Transverse colon (tissue), 4 donors: ENCODE measurements at places on chromosomes 5 and 9. TPM values are rescaled to one million over a fixed set of nuclear protein-coding genes. Genes with fewer than 3 reads are reported as not detected.

Gene FAM163B
- total RNA-seq, result not detected

Gene CDHR2
- 87.6 TPM for total RNA-seq

Gene CLPTM1L
- total RNA-seq, result 78.0 TPM

GRCh38 chr5:110496276-110496675, 230.2 kb downstream of the TMEM232 start:
- DNase-seq, result no peak

DNA sequence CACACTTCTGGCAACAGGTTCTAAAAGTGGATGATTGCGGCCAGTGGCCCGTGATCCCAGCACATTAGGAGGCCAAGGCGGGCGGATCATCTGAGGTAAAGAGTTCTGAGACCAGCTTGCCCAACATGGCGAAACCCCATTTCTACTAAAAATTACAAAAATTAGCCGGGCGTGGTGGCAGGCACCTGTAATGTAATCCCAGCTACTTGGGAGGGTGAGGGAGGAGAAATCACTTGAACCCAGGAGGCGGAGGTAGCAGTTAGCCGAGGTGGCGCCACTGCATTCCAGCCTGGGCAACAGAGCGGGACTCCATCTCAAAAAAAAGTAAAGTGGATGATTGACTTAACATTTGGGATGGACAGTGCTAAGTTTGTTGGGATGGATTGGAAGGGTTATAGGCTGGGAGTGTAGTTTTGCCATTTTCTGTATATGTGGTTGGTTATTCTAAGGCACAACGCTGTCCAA, 3.4 kb downstream of the MATR3 start:
- DNase-seq, result no peak

Gene NEUROG1
- not detected for total RNA-seq

DNA sequence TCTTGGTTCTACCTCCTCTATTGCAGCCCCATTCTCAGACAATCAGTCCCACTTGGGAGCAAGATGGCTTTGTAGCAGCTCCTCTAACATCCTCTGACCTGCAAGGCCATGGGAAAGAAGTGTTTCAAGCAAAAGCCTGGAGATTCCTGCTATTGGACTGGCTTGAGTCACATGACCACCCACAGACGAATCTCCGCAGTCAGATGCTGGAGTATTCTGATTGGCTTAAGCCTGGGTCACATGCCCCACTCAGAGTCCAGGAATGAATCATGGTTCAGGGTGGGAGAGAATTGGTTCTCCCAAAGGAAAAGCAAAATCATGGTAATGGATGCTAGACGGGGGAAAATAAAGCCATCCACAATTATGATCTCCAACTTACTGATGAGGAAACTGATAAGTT, 22.6 kb upstream of the LMX1B start:
- DNase-seq, result no peak

- no peak for DNase-seq
These were observed 11.6 kb downstream of the PSIP1 start for GRCh38 chr9:15499139-15499538.

Gene C5orf46
- total RNA-seq, result not detected

Gene ARHGEF39
- 1.6 TPM for total RNA-seq

- no peak for DNase-seq
These were observed 124.4 kb downstream of the PLK2 start for GRCh38 chr5:58335518-58335917.

DNA sequence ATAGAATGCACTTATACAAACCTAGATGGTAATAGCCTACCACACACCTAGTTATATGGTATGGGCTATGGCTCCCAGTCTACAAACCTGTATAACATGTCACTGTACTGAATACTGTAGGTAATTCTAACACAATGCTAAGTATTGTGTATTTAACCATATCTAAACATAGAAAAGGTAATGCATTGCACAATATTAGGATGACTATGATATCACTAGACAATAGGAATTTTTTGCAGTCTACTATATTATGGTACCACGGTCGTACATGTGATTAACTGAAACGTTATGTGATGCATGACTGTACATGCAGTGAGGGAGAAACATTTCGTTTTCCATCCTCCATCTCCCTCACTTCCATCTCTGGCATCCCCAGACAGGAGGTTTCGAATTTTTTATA, 130.5 kb downstream of the ELAVL2 start:
- DNase-seq, result no peak

GRCh38 chr5:96573513-96573894, 88.7 kb upstream of the CAST start:
- DNase-seq, result no peak

DNA sequence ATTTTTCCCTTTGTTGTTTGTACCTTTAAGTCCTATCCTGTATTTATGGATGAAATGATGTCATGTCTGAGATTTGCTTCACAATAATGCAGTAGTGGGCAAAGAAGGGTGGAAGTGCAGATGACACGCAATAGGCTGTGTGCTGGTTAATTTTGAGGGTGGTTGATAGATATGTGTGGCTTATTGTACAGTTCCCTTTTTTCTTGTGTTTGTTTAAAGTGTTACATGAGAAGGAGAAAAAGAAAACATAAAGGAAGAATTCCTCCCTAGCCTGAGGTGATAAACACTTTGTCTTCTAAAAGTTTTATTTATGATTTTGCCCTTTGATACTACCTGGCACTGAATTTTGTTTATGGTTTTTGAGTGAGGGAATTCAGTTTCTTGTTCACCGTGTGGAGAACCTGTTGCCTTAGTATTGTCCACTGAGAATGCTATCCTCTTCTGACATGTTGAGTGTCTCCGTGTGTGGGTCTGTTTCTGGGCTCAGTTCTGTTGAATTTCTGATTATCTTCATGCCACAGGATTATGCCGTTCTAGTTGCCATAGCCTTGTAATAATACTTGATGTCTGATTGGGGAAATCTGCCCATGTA, 52.3 kb upstream of the FAM120AOS start:
- no peak for DNase-seq

- no peak for DNase-seq
These were observed 70.2 kb upstream of the LPCAT1 start for GRCh38 chr5:1593903-1594356.

DNA sequence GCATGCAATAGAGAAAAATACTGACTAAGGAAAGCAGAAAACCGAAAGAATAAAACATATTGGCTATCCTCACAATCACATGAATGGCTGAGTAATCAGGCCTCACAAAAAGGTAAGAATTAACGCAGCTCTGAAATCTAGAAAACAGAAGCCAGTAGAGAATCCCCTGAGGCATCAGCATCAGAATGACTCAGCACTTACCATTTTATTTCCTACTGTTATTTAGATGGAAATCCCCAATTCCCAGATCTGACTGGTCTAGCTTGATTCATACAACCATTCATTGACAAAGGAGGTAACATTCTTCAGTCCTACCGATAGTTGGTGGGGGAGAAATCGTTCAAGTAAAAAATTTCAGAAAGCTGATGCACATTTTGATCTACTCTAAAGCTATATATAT, 1408.4 kb upstream of the WWC1 start:
- DNase-seq, result no peak

- DNase-seq, result no peak
These were observed 61.4 kb downstream of the LMX1B start for GRCh38 chr9:126675147-126675467.

DNA sequence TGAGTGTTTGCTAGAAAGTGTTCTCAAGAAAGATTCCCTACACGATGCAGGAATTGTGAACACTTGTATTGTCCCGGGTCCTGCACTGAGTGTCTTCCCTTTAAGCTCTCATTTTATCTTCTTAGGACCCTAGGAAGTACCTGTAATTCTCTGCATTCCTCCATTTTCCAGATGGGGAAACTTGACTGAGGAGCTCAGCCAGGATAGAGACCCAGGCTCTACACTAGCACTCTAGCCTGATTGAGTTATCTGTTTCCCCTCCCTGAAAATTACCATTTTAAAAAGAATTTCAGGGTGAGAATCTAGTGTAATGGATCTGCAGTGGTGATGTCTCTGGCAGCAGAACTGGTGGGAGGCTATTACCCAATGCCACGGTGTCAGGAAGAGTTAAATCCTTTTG, 453.9 kb downstream of the KDM4C start:
- no peak for DNase-seq

Gene C9orf153
- total RNA-seq, result not detected

DNA sequence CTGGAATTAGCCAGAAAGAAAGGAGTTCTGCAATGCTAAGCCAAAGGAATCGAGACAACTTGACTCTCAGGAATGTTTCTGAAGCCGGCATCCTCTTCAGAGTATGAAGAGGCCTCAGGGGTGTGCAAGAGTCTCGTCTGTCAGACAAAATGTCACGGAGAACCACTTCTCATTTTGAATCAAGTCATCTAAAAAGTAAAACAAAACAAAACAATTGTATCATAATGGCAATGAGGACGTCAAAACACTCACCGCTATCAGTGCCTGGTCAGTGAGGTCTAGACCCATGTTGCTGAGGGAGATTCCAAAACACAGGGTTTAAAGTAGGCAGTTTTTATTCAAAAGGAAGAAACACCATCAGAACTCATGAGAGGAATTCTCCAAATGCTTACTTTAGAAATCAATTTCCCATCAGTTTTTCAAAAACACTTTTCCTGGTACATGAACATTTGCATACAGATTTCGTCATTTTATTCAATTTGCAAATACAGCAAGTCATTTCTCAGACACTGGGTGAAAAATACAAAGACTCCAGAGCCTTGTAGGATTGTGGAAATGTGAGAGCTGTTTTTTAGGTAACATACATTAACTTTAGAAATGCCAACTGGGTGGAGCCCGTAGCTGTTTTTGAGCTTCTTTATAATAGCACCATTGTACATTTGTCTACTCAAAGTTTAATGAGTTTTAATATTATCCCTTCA, 89.5 kb upstream of the MAP3K1 start:
- no peak for DNase-seq

Gene CKMT2
- total RNA-seq, result 17.1 TPM

Gene C8G
- total RNA-seq, result 4.3 TPM

GRCh38 chr9:21988056-21988990, 5.9 kb downstream of the CDKN2A start:
- no peak for DNase-seq

Gene ENTPD2
- total RNA-seq, result 14.8 TPM

DNA sequence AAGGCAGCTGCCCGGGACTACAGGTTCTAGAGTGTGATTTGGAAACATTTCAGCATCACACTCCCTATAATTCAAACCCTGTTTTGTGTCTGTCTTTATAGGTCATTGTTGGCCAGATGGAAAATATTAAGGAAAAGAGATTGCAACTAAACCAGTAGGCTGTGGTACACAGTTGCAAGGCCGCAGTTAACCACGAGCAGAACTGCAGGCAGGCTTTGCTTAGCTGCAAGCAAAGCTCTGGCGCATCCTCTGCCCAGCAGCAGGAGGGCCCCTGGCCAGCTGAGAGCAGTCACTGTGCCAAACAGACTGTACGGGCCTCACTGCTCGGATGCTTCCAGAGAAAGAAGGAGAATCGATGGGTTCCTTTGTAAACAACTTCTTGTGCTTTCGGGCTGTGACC, 204.5 kb downstream of the DENND1A start:
- no peak for DNase-seq

DNA sequence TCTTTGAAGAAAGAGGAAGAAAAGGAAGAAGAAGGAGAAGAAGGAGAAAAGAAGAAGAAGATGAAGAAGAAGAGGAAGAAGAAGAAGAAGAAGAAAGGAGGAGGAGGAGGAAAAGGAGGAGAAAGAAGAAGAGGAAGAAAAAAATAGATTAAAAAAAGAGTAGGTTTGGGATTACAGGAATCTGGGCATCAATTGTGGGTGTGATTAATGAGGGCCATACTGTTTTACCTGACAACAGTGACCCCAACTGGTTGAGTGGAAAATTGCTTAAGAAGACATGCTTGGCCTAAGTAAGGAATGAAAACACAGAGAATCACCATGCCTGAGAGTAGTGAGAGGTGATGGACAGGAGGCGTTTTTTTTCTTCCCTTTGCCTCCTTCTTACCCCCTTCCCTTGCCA, 114.6 kb downstream of the FAM170A start:
- no peak for DNase-seq

GRCh38 chr9:122127396-122127798, 32.2 kb downstream of the NDUFA8 start:
- no peak for DNase-seq

Gene ZNF474
- total RNA-seq, result not detected

- no peak for DNase-seq
These were observed 100.9 kb downstream of the SNCAIP start for GRCh38 chr5:122412966-122413365.

GRCh38 chr5:143019614-143020515, 249.7 kb downstream of the ARHGAP26 start:
- no peak for DNase-seq

GRCh38 chr5:110769000-110769681, 30.3 kb downstream of the SLC25A46 start:
- no peak for DNase-seq

- DNase-seq, result no peak
These were observed 136.3 kb downstream of the TMEM232 start for GRCh38 chr5:110590187-110590586.

Gene WDR5
- total RNA-seq, result 95.7 TPM

DNA sequence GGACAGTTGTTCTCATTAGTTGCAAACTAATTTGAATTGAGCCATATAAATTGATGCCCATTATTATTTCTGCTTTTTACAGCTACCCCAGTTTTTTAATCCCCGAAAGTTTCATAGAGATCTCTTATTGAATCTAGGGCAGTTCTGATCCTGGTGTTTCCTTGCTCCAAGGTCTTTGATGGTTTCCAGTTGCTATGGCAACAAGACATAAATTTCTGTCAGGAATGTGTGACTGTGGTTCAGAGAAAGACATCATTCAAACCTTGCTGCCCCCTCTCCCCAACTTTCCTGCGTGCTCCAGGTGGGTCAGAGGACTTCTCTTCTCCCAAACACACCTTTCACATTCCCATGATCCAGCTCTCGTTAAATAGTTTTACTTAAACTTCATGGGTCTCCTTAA, 63.4 kb downstream of the TAF11L14 start:
- no peak for DNase-seq

DNA sequence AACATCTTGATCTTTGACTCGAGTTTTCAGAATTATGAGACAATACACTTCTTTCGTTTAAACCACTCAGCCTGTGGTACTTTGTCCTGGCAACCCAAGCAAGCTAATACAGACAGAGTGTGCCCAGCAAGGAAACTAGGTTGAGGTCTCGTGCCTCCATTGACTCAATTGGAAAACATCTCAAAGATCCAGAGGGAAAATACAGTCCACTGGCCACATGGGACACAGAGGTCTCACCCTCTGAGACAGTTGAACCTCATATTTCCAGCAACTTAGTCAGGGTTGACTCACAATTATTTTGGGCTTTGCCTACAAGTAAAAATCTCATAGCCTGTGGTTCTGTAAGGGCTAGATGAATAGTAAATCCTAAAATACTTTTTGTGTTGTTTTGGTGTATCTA, 631.5 kb downstream of the MTRR start:
- DNase-seq, result no peak

DNA sequence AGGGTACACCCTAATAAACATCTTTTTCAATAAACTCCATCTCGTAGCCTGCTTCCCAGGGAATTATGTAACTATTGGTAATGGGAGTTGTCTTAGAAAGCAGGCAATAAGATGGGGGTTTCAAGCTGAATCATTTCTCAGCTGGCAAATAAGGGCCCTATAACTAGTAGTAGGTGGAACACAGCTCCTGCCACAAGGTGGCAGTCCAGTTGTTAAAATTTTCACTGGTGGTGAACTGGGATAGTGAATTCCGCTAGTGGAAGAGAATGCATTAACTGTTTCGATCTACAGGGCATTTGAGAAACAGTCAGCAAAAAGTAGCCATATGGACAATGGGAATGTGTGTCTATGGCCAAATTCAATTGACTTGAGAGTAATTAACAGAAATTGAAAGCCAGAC, 27.7 kb downstream of the PCDHB15 start:
- DNase-seq, result no peak
